ENCODE measurements at places on chromosomes 12 and 14. TPM values are rescaled to one million over a fixed set of nuclear protein-coding genes. Genes with fewer than 3 reads are reported as not detected.
A peak's percentile ranks its signal among the peaks of the same experiment; 100 is the strongest.

DNA sequence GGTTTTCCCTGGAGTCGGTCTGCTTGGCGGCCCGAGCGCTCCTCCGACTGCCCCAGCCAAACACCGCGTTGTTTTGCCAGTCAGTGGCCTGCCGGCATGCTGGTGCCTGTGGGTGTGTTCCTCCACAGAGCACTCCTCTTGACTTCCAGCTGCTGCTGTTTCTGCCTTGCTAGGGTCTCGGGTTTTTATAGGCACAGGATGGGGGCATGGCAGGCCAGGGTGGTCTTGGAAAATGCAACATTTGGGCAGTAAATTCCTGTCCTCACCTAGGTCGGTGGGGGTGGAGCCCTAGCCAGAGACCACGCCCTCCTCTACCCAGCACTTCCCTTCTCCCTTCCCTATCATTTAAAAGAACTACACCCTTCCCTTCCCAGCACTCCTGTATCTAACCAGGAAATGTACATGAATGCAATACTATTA lies 34.7 kb upstream of the VASH1 start:
- DNase-seq, result no peak

DNA sequence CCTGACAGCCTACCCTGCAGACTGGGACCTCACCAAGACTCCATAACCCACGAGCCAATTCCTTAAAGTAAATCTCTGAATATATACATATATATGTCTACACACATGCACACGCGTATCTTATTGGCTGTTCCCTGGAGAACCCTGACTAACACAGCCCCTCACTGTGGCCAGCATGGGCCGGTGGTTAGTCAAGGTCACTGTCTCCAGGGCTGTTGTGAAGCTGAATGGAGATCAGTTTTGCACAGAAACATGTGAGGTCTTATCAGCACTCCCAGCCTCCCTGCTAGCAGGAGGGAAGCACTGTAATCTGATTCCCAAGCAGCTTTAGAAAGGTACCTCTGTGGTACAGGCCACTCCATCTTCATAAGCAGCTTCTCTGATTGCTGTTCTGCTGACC lies 46.6 kb upstream of the PLEKHG6 start:
- no peak for DNase-seq

GRCh38 chr12:92000597-92000996 lies 145.0 kb downstream of the BTG1 start:
- no peak for DNase-seq

GRCh38 chr12:49868952-49869815 lies 26.3 kb upstream of the BCDIN3D start:
- DNase-seq, result peak; percentile 92

GRCh38 chr12:5648692-5649359 lies 216.9 kb downstream of the NTF3 start:
- peak; percentile 3 for DNase-seq

- no peak for DNase-seq
These were observed 24.8 kb downstream of the PLEK2 start for GRCh38 chr14:67387195-67387594.

DNA sequence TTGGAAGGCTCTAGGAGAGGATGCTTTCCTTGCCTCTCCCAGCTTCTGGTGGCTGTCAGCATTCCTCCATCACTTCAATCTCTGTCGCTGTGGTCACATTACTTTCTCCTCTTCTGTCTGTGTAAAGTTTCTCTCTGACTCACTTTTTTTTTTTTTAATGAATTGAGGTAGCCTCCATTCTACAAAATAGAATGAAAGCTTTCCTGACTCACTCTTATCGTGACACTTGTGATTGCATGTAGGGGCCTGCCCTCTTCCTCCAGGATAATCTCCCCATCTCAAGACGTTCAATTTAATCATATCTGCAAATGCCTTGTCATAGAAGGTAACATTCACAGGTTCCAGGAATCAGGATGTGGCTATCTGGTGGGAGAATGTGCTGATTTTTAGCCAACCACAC lies 153.5 kb upstream of the HMGA2 start:
- no peak for DNase-seq

GRCh38 chr12:113766131-113766878 lies 199.8 kb downstream of the RBM19 start:
- DNase-seq, result no peak

GRCh38 chr12:52495389-52495788 lies 2.3 kb upstream of the KRT6A start:
- DNase-seq, result no peak

DNA sequence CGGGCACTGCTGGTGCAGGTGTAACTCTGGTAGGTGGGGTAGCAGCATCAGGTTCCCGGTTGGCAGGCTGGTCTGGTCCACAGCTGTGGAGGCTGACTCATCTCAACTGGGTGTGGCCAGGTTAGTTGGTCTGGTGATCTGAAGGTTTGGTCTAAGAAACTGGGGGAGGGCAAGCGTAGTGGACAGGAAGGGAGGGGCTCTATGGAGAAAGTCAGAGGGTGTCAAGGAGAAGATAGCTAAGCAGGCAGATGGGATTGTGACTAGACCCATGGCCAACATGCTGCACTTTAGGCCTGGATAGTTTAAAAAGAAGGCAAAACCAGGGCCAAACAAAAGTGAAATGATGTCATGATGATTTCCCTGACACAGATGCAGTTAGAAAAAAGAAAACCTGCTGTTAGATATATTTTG lies 7.9 kb downstream of the TRIM9 start:
- no peak for DNase-seq

DNA sequence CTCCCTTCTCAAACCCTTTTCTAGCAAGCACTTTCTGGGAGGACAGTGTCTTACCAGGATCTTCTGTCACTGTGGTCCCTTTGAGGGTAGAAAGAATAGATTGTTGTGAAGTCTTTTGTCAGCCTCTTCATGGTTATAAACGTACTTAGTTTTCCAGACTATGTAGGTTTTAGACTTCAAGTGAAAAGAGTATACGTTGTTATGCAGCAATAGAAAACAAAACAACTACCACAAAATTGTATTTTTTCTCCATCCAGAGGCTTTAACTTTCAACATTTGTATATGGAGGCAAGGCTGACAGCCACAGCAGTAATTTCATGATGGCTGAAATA lies 23.7 kb downstream of the PRKCH start:
- DNase-seq, result no peak

GRCh38 chr14:22458737-22459136 lies 130.3 kb downstream of the DAD1 start:
- no peak for DNase-seq

GRCh38 chr14:44657696-44658388 lies 150.8 kb upstream of the FSCB start:
- no peak for DNase-seq

The TM9SF1 gene
- 41.7 TPM for polyA plus RNA-seq

DNA sequence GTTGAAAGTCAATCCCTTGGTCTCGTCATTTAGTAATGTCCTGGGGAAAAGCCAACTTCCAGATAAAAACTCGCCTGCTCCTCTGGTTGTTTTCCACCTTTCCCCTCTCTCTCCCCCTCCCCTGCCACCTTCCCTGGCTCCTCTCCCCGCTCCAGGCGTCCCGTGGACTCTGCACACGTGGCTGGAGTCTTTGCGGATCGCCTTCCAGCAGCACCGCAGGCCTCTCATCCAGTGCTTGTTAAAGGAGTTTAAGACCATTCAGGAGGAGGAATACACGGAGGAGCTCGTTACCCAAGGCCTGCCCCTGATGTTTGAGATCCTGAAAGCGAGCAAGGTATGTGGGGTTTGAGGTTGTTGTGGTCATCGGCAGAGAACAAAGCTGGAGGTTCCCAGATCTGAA lies 65.8 kb upstream of the PWP1 start:
- no peak for DNase-seq

DNA sequence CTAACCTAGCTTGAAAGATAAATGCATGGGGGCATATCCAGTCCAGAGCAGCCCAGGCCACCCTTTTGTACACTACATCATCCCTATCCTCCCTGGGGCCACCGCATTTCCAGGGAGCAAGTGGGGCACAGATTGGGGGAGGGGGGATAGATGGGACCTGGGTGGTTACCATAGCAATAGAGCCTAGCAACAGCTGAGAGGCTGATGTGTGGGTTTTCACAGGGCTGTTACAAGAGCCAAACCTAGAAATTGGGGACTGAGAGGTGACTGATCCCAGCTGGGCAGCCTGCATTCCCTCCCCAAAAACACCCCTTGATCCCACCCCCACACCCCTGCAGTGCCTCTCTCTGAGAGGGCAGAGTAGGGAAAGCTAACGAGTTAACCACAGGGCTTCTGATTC lies 3.7 kb upstream of the ZNF384 start:
- no peak for DNase-seq

The CLEC4D gene
- not detected for polyA plus RNA-seq

DNA sequence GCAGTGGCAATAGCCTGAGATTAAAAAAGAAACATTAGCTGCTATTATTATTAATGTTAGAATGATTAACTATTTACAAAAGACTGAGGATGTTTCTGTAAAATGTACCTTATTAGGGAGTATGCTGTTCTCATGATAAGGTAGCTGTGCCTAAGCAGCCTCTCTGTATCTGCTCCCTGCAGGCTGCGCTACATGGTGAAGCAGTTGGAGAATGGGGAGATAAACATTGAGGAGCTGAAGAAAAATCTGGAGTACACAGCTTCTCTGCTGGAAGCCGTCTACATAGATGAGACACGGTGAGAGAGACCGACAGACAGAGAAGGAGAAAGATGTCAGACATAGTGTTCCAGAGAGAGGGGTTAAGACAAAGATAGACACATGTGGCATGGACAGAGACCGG lies 17.4 kb downstream of the PDE1B start:
- DNase-seq, result no peak

DNA sequence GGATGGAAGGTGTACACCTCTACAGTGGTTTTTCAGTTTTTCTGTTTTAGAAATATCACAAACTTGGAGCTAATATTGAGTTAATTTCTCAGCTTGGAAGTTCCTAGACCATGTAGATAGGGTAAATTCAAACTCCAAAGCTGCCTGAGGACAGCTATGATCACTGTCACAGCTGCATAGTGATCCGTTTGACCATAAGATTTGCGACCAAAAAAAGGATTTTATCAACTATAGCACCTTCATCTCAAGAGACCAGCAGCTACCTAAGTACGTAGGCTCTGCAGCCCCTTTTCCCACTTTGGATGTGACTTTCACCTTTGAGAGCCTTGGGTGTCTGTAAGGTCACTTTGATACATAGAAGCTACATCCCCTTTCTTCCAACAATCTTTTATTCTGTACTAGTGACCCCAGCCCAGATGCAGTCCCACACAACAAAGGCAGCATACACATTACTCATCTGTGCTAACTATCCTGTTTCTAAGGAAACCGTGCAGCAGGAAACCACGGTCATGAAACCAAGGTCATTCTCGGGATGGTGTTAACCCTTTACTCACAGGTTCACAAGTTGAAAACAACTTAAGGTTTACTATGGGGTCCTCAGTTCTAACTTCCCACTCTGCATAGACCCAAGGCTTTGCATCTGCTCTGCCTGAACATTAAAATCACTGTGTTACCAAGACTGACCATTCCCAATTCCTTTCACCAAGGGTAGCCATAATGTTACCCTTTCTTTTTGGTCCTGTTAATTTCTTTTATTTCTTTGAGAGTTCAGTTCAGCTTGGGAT lies 75.4 kb downstream of the IFT81 start:
- no peak for DNase-seq

The STAC3 gene
- polyA plus RNA-seq, result 0.25 TPM

The POTEM gene
- polyA plus RNA-seq, result not detected

DNA sequence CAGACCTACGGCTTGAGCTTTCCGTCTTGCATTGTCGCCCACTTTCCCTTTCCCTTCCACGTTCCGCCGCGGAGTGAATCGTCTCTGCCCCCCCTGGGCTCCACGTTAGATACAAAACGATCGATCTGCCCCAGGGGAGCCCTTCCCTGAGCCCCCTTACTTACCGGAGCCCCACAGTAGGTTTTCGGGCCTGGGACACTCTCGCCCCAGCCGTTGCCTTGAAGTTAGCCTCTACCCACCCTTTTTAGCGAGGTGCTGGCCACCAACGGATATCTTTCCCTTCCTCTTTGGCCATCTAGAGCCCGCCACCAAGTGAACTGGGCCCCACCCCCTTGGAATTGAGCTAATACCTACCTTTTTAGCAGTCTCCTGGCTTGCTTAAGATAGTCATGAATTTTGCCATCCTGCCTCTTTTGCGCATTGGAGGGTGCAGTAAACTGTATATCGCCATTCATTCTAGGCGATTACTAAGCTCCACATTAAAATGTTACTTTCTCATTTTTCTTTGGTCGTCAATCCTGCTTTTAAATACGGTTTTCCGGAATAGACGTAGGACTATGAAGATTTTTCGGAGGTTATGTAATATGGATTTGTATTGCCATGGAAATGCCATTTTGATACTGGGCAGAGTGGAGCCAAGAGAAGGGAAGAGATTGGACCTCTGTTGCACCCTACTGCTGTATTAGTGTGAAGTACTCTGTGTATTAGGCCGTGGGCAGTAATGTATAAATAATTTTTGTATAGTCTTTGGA lies 764 bp downstream of the RBM25 start:
- DNase-seq, result no peak

- no peak for DNase-seq
These were observed 11.8 kb upstream of the KSR2 start for GRCh38 chr12:117980616-117981015.

GRCh38 chr14:63730659-63731058 lies 2.8 kb upstream of the SGPP1 start:
- DNase-seq, result no peak

The MYH6 gene
- polyA plus RNA-seq, result not detected

The BEST3 gene
- polyA plus RNA-seq, result 0.14 TPM

DNA sequence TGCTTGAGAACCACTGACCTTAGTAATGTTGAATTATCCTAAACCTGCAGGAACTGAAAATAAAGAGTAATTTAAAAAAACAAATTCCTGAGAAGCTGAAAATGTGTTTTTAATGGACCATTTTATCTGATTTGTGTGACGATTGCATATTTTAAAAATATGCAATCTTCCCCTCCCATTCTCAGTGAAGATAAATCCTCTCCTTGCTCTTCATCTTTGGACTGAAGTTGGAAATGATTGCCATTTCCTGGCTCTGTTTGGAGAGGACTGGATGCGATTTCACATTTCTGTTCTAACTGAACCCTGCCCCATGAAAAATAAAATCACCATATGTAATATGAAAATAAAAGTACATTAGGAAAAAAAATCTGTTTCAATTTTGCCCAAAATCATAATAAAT lies 216.3 kb downstream of the SLC6A15 start:
- DNase-seq, result no peak

- DNase-seq, result no peak
These were observed 198.1 kb downstream of the STXBP6 start for GRCh38 chr14:24851837-24852236.

DNA sequence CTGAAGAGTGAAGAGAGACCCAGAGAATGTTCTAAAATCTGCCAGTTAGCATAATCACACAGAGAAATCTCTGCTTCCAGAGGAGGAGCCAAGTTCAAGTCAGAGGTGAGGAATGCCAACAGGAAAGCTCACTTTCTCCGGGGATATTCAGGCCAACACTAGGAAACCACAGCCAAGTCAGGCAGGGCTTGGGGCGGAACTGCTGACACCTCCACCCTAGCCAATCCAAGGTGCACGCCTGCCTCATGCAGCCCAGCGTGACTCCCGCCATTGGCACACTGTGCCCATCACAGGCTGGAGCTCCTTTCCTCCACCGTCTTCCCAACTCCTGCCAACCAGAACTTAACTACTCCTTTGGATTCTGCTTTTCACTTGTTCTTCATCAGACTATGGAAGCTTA lies 374.3 kb upstream of the CCDC196 start:
- no peak for DNase-seq
